ENCODE measurements at places on chromosomes 6 and 20. TPM values are rescaled to one million over a fixed set of nuclear protein-coding genes. Genes with fewer than 3 reads are reported as not detected.

NDUFAF4 gene
- 32.2 TPM for total RNA-seq

AVP gene
- total RNA-seq, result not detected

FNDC1 gene
- total RNA-seq, result 5.1 TPM

GSTA2 gene
- total RNA-seq, result not detected

CYP39A1 gene
- total RNA-seq, result 3.7 TPM

ZNF217 gene
- total RNA-seq, result 18.4 TPM

MUC21 gene
- total RNA-seq, result not detected

Measured in posterior vena cava (tissue), 2 donors.